NCI-H187 treated with DMSO at 0.1 percent for 48 hours (cell line): ENCODE measurements at places on chromosomes 2 and 18.

GRCh38 chr2:228417956-228418355 is 236.5 kb upstream of the SPHKAP start:
- no peak for DNase-seq

DNA sequence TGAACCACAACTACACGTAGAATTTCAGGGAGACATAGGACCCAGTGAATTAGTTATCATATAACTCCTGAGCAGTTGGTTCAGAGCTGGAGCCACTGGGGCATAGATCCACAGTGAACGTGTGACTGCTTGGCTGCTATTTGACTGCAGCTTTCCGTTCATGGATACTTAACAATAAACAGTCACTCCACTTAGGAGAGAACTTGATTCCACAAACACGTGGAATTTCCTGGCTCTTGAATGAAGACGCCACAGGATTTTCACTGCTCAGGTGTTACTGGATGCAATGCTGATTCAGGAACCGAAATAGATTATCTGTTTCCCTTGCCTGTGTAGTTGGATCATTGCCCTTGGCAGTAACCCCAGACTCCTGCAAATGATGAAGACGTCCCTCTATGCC is 679.1 kb upstream of the ZEB2 start:
- no peak for DNase-seq

DNA sequence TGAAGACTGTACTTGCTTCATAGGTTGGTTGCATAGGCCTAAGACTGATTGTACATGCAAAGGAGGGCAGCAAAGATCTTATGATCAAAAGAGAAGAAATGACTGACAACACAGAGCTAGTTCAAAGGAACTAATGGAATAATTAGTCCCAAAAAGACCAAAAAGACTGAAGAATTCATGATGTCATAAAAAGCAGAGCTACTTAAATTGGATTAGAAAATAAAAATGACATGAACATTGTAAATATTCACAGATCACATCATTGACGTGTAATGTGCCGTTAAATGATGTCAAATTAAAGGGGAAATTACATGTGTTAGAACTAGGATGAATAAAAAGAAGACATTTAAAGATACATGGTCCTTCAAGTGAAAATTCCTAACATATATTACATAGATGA is 616.8 kb downstream of the NR4A2 start:
- DNase-seq: no peak

- DNase-seq: no peak
Measured at GRCh38 chr2:190978389-190979053, 35.5 kb downstream of the STAT1 start.

DNA sequence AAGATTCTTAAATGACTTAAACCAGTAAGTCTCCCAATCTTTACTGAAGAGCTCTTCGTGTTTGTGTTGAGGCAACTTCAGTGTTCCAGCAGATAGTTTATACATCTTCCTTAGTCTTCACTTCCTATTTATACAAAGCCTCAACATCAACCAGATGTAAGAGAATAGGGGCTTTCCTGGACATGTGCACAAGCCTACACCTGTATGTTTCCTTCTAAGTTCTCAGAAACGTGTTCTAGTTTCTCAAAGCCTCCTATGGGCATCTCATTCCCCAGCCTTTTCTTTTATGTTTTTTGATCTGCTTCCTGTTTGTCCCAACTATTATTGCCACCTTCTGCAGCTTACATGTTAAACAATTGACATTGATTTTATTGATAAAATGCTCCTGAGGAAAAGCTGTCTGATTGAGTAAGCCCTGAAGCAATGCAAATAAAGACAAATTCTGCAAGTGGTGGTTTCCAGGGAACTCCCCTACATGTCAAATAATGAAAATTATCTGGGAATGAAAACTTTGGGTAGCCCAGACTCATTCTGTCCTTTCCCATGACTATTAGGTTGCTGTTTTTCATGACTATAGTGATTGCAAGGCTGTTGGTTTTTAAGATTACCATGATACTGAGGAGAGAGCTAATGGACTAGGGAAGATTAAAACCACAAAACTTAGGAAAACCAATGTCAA is 663.3 kb upstream of the ACVR2A start:
- no peak for DNase-seq

- no peak for DNase-seq
Measured at GRCh38 chr2:33502025-33502424, 25.6 kb downstream of the RASGRP3 start.

- no peak for DNase-seq
Measured at GRCh38 chr2:57434441-57434840, 612.2 kb upstream of the VRK2 start.

- DNase-seq: no peak
Measured at GRCh38 chr2:237977380-237977779, 10.6 kb downstream of the UBE2F start.

- no peak for DNase-seq
Measured at GRCh38 chr2:104595576-104595975, 258.3 kb upstream of the POU3F3 start.

DNA sequence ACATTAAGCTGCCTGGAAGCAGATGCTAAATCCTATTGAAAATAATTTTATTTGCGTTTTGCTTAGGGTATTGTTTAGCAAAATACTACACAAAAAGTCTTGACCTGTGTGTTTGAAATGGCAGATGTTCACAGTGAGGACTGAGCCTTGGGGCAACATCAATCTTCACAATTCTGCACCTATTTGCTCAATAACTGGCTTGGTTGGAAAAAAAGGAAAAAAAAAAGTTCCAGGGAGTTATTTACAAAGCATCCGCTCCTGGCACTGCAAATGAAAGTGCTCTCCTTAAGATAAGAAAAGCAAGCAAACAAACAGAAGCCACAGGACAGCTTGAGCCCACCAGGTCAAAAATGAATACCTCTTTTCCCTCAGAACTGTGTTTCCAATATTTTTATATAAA is 77.7 kb downstream of the MAP2 start:
- DNase-seq: no peak

GRCh38 chr2:209451209-209451834 is 27.5 kb downstream of the MAP2 start:
- no peak for DNase-seq
